ENCODE measurements at places on chromosomes 16 and 17. TPM values are rescaled to one million over a fixed set of nuclear protein-coding genes. Genes with fewer than 3 reads are reported as not detected.

The CD300C gene
- total RNA-seq = not detected

The SOX8 gene
- 1.0 TPM for total RNA-seq

The PRKCB gene
- total RNA-seq = 2.2 TPM

The CEP95 gene
- total RNA-seq = 28.6 TPM

The EMC6 gene
- 34.0 TPM for total RNA-seq
